AML-193 (cell line): ENCODE measurements at places on chromosomes 12 and 14.

DNA sequence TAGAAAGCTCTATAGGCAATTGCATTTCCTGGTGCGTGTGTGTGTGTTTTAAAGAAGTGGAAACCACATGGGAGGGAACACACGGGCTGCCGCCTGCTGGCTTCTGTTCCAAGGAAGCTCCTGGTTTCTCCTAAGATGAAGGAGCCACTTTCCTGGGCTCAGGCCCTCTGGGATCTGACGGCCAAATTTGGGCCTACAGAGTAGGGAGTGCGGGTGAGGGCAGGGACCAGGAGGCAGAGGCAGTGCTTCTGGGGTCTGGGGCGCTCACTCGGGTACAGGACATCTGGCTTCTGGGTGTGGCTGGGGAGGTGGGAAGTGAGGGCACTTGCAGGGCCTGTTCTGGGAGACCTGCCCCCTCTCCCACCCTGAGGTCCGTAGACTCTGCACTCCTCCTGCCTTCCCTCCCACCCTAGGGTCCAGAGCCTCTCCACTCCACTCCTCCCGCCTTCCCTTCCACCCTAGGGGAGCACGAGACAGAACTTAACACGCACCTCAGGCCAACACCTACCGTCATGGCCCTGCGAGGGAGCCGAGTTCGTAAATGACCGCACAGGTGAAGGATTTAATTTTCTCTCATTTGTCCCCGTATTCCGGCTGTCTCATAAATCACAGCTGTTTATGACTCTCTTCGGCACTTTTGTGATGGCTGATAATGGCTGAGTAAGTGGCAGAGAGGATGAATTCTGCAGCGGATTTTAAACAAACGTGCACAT is 127.7 kb downstream of the KIF26A start:
- DNase-seq, result no peak

GRCh38 chr14:49853572-49854375 is 1.2 kb upstream of the NEMF start:
- peak; percentile 63 for DNase-seq

DNA sequence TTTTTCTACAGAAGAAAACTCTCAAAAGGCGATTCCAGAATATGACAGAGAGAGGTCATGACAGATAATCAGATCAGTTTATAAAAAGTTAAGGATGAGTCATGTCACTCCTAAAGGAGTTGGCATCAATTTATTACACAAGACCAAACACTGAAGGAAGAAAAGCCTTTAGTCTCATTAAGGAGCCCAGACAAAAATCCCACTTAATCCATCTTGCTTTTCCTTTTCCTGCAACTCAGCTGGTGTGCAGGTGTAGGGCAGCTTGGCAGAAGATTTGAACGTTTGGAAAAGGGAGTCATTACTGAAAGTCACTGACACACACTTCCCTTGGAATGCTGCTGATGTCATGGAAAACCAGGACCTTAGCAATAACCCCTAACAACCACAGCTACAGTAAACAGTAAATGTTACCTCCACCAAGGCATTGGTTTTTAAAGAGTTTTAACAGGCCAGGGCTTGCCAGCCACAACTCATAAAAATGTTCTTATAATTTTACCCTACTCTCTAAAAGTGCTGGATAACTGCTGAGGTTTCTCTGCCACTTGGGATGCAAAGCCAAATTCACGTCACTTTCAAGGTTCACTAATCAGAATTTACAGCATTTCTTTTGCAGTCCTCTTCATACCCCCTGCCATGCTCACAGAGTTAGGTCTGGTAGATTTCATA is 320.6 kb downstream of the RAD51B start:
- no peak for DNase-seq

GRCh38 chr14:105993814-105994213 is 467.4 kb downstream of the TMEM121 start:
- DNase-seq, result no peak

DNA sequence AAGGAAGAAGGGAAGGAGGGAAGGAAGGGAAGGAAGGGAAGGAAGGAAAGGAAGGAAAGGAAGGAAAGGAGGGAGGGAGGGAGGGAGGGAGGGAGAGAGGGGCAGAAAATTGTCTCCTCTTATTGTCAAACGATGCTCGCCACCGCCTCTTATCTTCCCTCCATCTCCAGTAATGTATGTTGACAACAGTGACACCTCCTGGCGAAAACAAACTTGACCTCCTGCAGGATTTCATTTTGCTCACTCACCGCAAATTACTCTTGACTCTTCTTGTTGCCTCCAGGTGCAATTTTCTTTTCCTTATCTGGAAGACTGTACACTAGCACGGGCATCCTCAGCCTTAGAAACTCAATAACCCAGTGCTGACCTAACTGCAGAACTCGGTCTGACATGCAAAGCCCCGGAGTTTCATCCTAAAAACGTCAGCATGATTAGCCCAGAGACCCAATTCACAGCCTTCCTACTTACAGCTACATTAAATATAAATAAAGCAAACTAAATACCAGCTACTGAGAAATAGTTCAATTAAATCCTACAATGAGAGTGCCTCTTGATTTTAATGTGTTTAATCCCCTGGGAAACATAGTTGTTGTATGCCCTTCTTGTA is 512.4 kb upstream of the TMPO start:
- peak; percentile 29 for DNase-seq

DNA sequence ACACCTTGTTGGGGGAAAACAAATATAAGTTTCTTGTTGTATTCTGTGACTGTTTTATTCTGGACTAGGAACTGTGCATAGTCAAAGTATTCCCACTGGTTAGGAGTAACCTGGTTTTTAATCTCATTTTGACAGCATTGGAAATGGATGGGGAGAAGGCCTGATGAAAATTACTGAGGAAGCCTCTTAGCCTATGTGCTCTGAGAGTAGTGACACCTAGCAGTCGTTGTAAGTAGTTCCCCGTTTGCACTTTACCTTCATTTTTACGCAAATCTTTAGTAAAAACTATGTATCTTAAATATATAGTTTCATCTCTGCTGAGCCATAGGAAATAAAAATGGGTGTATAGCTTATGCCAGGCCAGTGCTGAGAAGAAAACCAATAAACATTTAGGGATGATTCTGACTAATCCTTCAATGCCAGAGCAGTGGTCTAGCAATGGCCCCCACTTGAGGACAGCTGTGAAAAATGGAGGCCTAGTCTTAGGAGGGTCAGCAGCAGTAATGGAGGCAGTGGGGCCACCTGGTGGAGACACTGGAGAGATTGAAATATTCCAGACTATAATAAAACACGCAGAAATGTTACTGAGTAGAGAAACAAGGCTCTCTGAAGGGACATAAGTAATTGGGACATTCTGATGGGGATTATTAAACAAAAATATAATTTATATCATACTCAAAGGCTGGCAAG is 133.2 kb upstream of the NOVA1 start:
- DNase-seq, result peak; percentile 7

GRCh38 chr12:52542157-52542556 is 10.8 kb downstream of the KRT71 start:
- no peak for DNase-seq

GRCh38 chr12:123715195-123715594 is 3.0 kb downstream of the ATP6V0A2 start:
- no peak for DNase-seq

DNA sequence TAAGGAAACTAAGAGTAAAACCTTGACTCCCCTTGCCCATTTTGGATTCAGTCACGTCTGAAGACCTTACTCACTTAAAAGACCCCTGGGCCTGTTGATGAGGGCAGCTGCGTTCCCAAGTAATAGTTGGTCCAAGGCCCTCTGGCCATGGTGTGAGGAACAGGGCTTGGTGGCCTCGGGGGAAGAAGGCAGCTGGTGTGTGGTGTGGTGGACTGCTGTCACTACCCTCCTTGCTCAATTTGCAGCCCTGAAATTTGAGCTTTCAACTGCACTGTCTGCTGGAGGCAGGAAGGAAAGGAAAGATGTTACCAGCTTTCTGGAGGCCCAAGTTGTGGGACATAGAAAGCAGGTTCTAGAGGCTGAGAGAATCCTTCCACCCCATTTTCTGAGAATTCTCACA is 128.2 kb downstream of the SLC38A6 start:
- DNase-seq, result no peak

DNA sequence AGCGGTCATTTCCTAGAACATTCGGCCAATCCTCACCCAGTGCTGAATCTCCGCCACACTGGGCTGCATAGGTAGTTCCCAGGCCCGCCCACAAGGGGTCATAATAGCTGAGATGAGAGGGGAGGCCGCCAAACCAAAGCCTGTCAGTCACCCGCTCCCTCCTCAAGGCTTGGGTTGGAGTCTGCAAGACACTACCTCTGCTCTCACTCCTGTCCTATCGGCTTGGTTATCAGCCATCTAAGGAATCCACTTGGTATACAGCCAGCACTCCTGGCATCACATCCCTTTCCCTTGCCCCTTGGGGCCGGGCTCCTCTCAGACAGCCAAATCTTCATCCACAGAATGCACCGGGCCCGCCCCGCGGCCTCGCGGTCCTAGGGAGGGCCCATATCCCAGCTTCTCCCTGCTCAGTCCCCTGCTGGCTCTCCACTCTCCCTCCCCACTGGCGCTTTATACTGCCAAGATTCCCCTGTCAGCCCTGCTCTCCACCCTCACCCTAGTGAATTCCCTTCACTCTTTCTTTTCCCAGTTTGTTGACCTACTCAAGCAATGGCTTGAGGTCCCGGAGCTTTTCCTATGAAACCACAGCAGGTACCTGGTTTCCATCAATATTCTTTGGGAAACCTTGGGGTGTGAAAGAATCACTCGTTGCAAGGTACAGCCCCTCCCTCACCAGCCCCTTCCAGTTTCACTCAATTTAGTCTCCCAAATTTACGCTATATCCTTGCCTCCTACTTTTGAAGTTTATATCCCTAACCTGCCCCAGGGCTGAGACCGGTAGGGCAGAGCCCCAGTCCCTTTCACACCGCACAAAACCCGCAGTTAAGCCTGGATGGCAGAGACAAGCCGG is 1.4 kb downstream of the IFFO1 start:
- DNase-seq, result peak; percentile 73

GRCh38 chr12:89364058-89364457 is 11.8 kb upstream of the DUSP6 start:
- DNase-seq, result no peak
